ENCODE measurements at places on chromosomes 7 and 10. TPM values are rescaled to one million over a fixed set of nuclear protein-coding genes. Genes with fewer than 3 reads are reported as not detected.

DNA sequence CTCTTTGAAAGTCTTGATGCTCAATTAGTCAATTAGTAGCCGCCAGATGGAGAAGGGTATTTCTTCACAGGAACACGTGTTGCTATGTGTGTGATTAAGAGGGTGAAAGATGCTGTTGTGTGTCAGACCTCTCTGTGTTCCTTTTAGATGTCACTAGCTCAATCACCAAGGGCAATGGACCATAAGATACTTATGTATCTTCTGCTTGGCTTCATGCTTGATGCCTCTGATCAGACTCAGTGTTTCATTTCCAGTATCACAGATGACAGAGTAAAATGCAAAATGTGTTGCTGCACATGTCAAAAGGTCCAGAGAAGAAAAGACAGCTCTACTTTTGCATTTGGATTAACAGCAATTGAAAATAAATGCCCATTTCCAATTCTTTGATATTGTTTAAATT, 865.9 kb downstream of the CNTNAP2 start:
- no peaks in the 10 kb centered on the region for H3K27me3 ChIP-seq
- H3K4me3 ChIP-seq = no peak overlapping the region
- H3K36me3 ChIP-seq = no peaks in the 10 kb centered on the region
- no peak overlapping the region for H3K27ac ChIP-seq

The CCDC172 gene
- not detected for total RNA-seq

The CLRN3 gene
- not detected for total RNA-seq

The HTR7 gene
- total RNA-seq = not detected

The OR2A7 gene
- 2.9 TPM for total RNA-seq

DNA sequence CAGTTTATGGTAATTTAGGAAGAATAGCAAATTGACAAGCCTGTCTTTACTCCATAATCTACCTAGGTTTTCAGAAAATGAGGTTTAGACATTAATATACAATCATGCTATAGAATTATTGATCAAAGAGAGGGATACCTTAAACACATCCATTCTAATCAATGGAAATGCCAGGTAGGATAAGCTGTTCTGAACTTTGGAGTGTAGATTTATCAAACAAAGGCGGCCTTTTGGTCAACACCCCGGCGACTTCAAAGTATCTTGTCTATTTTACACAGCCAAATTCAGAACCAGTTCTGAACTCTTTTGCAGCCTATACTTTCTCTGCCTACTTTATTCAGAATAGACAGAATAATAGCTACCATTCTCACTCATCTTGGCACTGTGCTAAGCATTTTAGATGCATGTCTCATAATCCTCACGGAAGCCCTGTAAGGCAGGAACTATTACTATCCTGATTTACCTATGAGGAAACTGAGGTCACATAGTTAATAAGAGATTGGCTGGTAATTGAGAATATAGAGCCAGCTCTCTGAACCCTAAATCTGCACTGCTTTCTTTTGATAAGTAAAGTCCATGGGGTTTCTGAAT, 641.9 kb upstream of the LRRTM3 start:
- no peak overlapping the region for H3K27ac ChIP-seq
- no peaks in the 10 kb centered on the region for H3K27me3 ChIP-seq

- H3K4me3 ChIP-seq = peak overlapping the region; percentile 96
- peak overlapping the region; percentile 99 for H3K27ac ChIP-seq
- peaks cover 11% of the 10 kb centered on the region for H3K36me3 ChIP-seq
- peaks cover 32% of the 10 kb centered on the region for H3K4me1 ChIP-seq
- DNase-seq = no peak
Observed at GRCh38 chr7:141013345-141013715, 1.4 kb downstream of the MRPS33 start.

The MRLN gene
- not detected for total RNA-seq

The NXPH1 gene
- total RNA-seq = not detected

- H3K36me3 ChIP-seq = peaks cover 16% of the 10 kb centered on the region
- peaks cover 30% of the 10 kb centered on the region for H3K4me1 ChIP-seq
- no peak for DNase-seq
- no peak overlapping the region for H3K4me3 ChIP-seq
- H3K27me3 ChIP-seq = no peaks in the 10 kb centered on the region
- no peak overlapping the region for H3K27ac ChIP-seq
Observed at GRCh38 chr10:37854626-37855025, 2.8 kb downstream of the ZNF248 start.

DNA sequence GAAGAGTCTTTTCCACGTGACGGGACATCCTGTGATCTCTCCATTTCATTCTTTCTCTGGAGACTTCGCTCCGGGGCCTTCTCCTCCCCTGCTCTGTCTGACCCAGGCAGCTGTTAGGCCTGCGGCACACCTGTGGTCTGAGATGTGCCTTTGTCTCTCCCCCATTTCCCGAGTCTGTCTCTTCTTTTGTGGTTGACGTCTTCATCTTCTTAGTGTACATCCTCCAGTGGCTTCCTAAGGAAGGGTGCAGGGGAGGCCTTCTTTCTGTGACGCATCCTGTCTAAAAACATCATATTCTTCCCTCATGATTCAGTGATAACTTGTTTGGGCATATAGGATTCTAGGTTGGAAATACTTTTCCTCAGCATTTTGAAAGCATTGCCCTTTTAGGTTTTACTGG, 17.2 kb upstream of the ATP6V0E2 start:
- H3K27me3 ChIP-seq = no peaks in the 10 kb centered on the region
- peaks cover 24% of the 10 kb centered on the region for H3K36me3 ChIP-seq
- H3K27ac ChIP-seq = peak overlapping the region; percentile 68

GRCh38 chr7:123749537-123749857, 694 bp upstream of the WASL start:
- H3K4me3 ChIP-seq = peak overlapping the region; percentile 95
- H3K4me1 ChIP-seq = peaks cover 48% of the 10 kb centered on the region
- H3K27ac ChIP-seq = peak overlapping the region; percentile 96
- peaks cover 8% of the 10 kb centered on the region for H3K36me3 ChIP-seq

GRCh38 chr7:43484678-43485395, 98.1 kb upstream of the STK17A start:
- no peaks in the 10 kb centered on the region for H3K36me3 ChIP-seq
- H3K4me1 ChIP-seq = no peaks in the 10 kb centered on the region
- no peak overlapping the region for H3K27ac ChIP-seq
- H3K27me3 ChIP-seq = peaks cover 4% of the 10 kb centered on the region

DNA sequence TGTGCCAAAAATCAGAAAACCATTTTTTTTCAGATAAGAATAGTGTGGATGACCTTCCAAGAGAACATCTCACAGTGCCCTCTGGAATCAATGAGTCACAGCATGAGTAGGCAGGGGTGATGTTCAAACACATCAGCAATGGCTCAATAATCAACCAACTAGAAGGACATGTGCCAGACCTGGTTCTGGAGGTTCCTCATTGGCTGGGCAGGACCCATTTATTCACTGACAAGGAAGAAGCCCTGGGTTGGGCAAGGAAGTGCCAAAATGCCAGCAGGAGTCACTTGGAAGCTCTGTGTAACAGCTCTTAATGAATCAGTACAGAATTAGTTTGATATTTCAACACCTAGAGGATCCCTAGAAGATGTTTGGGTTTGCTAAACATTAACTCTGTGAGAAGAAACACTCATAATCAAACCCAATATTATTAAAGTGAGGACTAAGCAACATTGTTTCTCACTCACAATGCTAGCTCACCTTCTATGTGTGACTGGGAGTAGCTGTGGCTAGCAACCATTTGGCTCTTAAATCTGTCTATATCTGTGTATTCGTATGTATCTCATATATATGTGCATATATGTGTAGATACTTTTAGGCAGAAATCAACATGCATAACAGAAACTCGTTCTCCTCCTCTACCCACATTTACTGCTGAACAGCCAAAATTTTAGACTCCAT, 72.3 kb upstream of the APBB1IP start:
- peaks cover 2% of the 10 kb centered on the region for H3K4me1 ChIP-seq
- peaks cover 2% of the 10 kb centered on the region for H3K27me3 ChIP-seq
- peak; percentile 19 for DNase-seq

DNA sequence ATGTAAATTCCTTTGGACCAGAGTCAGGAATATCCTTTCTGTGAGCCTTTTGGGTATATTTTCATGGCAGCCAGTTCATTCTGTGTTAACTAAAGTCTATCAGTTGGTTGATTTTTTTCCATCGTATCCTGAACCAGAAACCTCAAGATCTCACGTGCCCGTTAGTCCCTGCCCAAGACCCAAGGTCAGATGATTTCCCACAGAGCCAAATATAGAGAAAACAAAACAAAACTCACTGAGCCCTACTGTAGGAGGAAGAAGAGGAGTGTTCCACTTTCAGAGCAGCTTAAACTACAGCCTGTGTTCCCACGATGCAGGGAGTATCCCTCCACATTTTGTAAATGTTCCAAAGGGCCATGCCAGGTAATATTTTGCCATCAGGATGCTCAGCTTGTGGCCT, 96.0 kb upstream of the ADO start:
- H3K27ac ChIP-seq = no peak overlapping the region
- DNase-seq = no peak
- no peak overlapping the region for H3K4me3 ChIP-seq
- peaks cover 3% of the 10 kb centered on the region for H3K27me3 ChIP-seq

The CCL24 gene
- total RNA-seq = not detected

DNA sequence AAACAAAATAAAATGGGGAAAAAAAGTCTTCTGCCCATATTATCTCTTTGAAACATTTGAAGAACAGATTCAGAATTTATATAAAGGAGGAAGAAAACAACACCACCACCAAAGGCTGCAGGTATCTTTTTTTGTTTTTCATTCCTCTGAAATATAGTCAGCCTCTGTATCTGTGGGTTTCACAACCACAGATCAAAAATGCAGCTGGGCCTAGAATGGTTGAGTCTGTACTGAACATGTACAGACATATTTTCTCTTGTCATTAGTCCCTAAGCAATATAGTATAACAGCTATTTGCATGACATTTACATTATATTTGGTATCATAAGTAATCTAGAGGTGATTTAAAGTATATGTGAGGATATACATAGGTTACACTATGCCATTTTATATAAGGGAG, 559.7 kb upstream of the LRRN3 start:
- no peaks in the 10 kb centered on the region for H3K4me1 ChIP-seq
- H3K27ac ChIP-seq = no peak overlapping the region
- no peak overlapping the region for H3K4me3 ChIP-seq
- H3K27me3 ChIP-seq = no peaks in the 10 kb centered on the region

The ABCF2 gene
- total RNA-seq = 48.4 TPM

GRCh38 chr10:95388539-95388938, 97.7 kb upstream of the PDLIM1 start:
- peaks cover 3% of the 10 kb centered on the region for H3K27me3 ChIP-seq
- H3K27ac ChIP-seq = no peak overlapping the region
- no peak for DNase-seq
- H3K4me1 ChIP-seq = peaks cover 7% of the 10 kb centered on the region
- H3K4me3 ChIP-seq = no peak overlapping the region

The YWHAG gene
- 140 TPM for total RNA-seq

DNA sequence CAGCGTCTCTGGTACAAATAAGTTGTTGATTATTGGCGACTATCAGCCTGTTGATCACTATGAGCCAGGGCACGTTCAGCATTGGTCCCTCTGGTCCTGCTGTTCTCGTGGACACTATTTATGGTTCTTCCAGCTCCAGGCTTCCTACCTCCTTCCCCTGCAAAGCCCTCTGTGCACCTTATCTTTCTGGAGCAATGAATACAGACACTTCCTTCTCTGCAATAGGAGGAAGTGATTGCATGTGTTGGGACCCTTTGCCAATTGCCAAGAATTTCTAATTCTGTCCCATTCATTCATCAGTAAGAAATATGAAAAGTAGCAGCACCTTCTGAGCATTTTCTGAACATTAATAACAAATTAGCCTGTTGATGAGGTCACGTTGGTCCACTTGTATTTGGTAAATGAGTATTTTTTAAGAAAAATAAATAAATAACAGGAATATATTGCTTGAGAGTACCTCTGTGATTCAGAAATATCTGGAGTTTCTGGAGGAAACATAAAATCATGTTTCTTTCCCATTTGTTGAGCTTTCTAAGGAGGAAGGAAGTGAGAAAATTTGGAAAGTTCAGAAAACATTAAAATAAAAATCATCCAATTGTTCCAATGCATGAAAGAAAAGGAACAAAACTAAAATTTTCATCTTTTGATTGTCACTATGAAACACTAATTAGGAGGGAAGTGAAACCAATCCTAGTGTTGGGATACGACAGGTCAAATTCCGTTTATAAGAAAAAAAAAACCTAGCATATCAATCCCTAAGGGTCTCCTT, 259.1 kb upstream of the KLF6 start:
- H3K4me3 ChIP-seq = no peak overlapping the region
- H3K4me1 ChIP-seq = no peaks in the 10 kb centered on the region
- no peak overlapping the region for H3K27ac ChIP-seq
- no peak for DNase-seq

DNA sequence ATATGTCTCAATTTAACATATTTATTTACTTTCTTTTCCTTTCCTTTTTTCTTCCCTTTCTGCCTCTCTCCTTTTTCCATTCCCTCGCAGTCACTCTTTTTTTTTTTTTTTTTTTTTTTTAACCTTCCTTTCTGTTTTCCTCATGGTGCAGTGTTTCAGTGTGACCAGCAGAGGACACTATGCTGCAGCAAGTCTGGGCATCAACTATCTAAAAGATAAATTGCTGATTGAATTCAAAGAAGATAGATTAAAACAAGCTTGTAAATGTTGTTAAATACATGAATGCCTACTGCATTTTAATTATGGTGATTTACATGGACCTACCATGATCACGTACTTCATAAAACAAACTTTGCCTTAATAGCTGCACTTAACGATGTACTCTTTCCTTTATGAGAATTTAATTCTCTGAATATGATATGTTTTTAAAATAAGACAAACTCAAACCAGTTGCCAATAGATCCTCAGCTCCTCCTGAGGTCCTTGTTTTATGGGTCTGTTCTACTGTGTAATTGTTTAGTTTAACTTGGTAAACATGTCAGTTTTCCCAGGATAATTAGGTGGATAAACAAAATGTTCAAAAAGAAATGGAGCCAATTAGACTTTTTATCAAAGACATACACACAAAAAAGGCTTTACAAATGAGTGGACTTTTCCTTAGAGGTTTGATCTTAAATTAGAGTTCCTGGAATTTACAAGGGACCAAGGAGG, 101.0 kb upstream of the AGR3 start:
- no peaks in the 10 kb centered on the region for H3K36me3 ChIP-seq
- peaks cover 5% of the 10 kb centered on the region for H3K27me3 ChIP-seq
- H3K4me3 ChIP-seq = no peak overlapping the region
- DNase-seq = peak; percentile 45
- H3K27ac ChIP-seq = no peak overlapping the region

The FBXL13 gene
- total RNA-seq = 0.32 TPM

- H3K4me1 ChIP-seq = no peaks in the 10 kb centered on the region
- H3K27ac ChIP-seq = no peak overlapping the region
- H3K36me3 ChIP-seq = no peaks in the 10 kb centered on the region
- no peak for DNase-seq
- no peak overlapping the region for H3K4me3 ChIP-seq
Observed at GRCh38 chr10:125231116-125231812, 70.9 kb upstream of the CTBP2 start.

- H3K36me3 ChIP-seq = no peaks in the 10 kb centered on the region
- H3K4me1 ChIP-seq = peaks cover 5% of the 10 kb centered on the region
- DNase-seq = no peak
- no peak overlapping the region for H3K4me3 ChIP-seq
- H3K27me3 ChIP-seq = no peaks in the 10 kb centered on the region
Observed at GRCh38 chr7:28065308-28065707, 115.3 kb downstream of the JAZF1 start.

The RAB19 gene
- total RNA-seq = 12.8 TPM

- no peak overlapping the region for H3K27ac ChIP-seq
- no peaks in the 10 kb centered on the region for H3K4me1 ChIP-seq
- H3K36me3 ChIP-seq = no peaks in the 10 kb centered on the region
- peak overlapping the region; percentile 18 for H3K4me3 ChIP-seq
- DNase-seq = peak; percentile 68
- peaks cover 5% of the 10 kb centered on the region for H3K27me3 ChIP-seq
Observed at GRCh38 chr10:84214612-84215235, 10.6 kb downstream of the LRIT2 start.

Data from activated CD4-positive, alpha-beta T cell treated with anti-CD3 and anti-CD28 coated beads for 36 hours (primary cell).